Activated naive CD4-positive, alpha-beta T cell treated with Interleukin-2 at 50 U/mL for 16 hours (primary cell): ENCODE measurements at places on chromosomes 16 and 17.

GRCh38 chr17:57984261-57984890 is 3.7 kb downstream of the VEZF1 start:
- DNase-seq = no peak

DNA sequence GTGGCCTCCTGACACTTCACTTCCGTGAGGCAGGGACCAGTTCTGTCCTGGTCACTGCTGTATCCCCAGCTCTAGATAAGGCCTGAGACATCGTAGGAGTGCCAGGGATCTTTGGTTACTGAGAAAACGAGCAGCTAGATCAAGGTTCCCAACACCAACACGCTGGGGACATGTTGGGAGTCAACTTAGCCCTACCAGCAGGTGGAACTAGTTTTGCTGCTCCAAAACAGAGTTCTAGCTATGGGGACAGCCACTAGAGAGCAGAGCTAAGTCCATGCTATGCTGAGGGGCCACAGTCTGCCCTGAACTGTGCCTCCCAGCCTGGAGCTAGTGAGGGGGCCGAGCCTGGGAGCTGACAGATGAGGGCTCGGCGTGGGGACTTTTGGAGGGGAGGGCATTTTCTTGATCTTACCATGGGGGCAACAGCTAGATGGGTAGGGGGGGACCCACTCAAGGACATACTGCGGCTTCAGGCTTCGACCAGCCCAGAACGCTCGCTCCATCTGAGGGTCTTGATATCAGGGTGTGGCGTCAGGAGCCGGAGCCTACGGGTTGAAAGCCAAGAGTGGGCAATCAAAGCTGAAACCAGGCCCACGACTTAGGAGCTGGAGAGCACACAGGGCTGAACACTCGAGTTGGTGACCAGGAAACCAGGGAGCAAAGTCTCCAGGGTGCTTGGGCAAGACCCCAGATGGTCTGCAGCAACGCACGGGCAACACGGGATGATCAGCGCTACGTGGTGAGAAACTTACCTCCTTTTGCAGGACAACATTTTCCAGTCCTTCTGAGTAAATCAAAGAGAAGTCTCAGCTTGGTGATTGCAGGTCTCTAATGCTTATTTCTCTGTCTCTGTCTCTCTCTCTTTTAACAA is 13.4 kb downstream of the SNX20 start:
- no peak for DNase-seq

DNA sequence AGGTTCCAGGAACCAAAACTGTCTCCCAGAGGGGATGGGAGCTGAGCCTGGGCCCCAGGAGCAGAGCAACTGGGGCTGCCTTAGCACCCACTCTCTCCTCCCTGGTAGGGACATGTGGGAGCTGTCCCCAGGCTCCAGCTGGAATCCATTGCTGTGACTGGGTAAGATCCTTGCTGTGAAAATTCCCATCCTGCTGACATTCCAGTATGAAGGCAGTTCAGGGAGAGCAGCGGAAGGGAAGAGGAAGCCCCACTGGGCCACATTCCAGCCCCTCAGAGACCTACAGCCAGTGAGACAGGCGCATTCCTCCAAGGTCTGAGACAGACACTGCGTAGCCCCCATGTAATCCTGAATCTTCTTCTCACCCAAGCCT is 24.2 kb downstream of the MYO18A start:
- no peak for DNase-seq

DNA sequence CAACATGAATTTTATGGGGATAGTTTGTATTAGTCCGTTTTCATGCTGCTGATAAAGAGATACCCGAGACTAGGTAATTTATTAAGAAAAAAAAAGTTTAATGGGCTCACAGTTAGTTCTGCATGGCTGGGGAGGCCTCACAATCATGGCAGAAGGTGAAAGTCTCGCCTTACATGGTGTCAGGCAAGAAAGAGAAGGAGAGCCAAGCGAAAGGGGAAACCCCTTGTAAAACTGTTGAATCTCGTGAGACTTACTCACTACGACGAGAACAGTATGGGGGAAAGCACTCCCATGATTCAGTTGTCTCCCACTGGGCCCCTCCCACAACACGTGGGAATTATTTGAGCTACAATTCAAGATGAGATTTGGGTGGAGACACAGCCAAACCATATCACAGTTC is 181.5 kb downstream of the PRKCA start:
- DNase-seq = no peak

DNA sequence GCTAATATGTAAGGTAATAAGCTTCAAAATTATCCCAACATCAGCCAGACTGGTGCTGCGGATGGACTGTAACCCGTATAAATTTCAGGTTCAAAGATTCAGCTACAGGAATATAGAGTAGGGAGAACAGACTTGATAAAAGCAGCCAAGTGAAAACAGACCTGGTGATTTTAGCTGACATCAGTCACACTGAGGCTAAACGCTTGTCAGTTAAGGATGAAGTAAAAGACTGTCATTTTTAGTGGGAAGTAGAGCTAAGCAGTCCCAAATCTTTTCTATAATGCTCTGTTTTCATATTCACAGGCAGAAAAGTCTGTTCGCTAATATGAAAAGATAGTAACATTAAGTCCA is 35.4 kb downstream of the CMTM4 start:
- no peak for DNase-seq

DNA sequence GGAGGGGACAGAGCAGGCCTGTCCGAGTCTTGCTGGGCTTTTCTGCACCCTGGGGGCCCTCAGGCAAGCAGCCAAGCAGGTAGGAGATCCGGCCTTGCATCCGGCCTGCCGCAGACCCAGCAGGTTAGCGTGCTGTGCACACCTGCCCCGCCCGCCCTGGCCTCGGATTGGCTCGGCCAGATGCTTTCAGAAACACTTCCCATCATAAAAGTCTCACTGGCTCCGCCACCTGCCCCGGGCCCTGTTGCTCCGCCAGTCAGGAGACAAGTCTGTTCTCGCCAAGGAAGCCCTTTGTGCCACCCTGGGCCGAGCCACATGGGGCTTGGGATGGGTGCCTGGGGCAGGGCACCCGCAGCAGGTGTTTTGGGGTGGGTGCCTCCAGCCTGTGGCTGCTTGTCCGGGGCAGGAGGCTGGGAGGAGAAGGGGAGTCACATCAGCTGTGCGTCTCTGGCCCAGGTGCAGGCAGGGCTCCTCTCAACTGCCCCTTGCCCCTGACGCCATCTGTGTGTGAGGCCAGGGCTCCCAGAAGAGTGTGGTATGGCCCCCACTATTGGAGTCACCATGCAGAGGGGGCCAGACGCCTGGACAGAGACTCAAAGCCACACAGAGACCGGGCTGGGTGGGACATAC is 228.2 kb upstream of the GSE1 start:
- DNase-seq = no peak

DNA sequence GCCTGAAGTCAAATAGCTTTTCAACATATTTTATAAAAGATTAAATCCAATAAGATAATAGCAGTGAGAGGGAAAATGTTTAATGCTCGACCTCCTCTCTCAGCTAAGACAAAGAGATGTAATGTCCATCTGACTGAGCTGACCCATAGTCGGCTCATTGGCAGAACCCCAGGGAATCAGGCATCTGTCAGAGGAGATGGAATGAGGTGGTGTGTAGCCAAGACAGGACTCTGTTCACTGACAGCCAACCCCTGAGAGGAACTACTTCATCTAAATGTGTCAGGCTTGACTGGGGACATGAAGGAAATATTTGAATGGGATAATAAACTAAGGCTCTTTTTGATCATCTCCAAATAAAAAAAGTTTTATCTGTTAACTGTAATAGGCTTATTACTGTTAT is 188.0 kb downstream of the CDH11 start:
- DNase-seq = no peak

DNA sequence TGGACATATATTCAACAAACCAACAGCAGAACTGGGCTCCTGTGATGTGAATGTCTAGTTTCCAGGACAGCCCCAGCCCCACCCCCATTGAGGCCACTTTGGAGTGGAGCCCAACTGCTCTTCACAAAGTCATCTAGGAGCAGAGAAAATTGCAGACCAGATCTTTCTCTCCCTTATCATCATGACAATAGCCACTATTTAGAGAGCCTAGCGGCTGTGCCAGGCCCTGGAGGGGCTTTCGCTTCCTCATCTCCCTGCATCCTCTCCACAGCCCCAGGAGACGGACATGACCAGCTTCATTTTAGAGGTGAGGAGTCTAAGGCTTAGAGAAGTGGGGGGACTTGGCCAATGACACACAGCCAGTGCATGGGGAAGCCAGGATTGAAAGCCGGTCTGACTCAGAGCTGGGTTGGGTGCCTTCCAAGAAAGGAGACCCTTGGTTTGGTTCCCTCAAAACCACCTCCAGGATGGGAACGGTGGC is 1.4 kb downstream of the PRSS8 start:
- DNase-seq = no peak

- no peak for DNase-seq
These were observed 72.0 kb upstream of the DNAJA2 start for GRCh38 chr16:47045459-47045858.

GRCh38 chr17:21127509-21128077 is 829 bp downstream of the DHRS7B start:
- DNase-seq = no peak

- no peak for DNase-seq
These were observed 119.8 kb downstream of the CCT6B start for GRCh38 chr17:34841467-34841866.

- DNase-seq = no peak
These were observed 708.0 kb upstream of the SOX9 start for GRCh38 chr17:71412803-71413202.

DNA sequence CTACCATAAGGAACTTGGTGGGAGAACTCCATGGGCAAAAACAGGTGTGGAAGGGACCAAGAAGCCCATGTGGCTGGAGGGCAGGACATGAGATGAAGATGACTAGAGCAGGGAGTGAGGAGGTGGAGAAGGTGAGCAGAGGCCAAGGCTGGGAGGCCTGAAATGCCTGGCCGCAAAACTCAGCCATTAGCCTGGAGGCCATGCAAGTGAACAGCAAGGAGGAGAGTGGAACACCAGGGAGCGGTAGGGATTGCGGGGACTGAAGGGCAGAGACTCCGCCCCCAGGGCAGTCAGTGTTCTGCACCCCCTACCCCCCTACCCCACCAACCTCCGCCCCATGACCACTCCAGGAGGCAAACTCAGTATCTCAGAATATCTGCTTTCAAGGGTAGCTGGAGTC is 17.0 kb downstream of the BCL7C start:
- DNase-seq = no peak

DNA sequence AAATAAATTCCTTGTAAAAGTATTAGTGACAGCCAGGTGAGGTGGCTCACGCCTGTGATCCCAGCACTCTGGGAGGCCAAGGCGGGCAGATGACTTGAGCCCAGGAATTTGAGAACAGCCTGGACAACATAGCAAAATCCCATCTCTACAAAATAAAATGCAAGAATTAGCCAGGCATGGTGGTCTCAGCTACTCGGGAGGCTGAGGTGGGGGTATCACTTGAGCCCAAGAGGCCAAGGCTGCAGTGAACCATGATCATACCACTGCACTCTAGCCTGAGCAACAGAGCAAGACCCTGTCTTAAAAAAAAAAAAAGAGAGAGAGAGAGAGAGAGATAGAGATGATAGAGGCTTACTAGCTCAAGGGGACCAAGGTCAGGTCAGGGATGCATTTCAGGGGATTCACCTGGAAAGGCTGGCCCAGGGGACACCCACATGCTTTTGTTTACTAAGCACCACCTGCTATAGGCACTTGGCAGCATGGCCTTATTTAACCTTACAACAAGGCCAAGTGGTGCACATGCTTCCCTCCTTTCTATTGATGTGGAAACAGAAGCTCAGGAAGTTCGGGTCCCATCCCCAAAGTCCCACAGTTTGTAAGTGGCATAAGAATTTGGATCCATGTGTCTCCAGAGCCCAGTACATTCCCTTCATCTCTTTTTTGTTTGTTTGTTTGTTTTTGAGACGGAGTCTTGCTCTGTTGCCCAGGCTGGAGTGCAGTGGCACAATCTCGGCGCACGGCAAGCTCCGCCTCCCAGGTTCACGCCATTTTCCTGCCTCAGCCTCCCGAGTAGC is 12.4 kb upstream of the SRCIN1 start:
- DNase-seq = no peak
